ENCODE measurements at places on chromosomes 1 and 21.

- DNase-seq: no peak
Measured at GRCh38 chr1:217599154-217599553, 31.7 kb downstream of the GPATCH2 start.

DNA sequence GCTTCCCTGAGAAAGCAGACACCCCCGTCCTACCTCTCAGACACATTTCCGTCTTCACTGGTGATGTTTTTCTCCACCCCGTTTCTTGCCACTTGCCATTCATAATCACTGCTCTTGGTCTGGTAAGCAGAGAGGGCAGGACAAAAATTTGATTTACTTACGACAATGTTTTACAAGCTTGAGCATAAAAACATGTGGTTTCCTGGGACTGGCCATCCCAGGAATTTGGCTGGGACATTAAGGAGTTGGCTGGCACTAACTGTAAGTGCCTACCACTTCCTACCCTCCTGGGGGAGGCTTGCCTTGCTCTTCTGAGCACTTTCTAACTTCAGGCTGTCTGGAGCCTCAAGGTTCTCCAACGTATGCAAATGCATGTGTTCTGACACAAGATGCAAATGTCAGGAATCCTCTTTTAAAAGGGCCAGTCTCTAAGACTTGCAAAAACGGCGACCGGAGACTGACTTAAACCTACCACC, 24.2 kb downstream of the ZBTB18 start:
- DNase-seq: no peak

- DNase-seq: no peak
Measured at GRCh38 chr1:216183007-216183406, 240.2 kb downstream of the USH2A start.

GRCh38 chr1:51792864-51793263, 85.7 kb downstream of the NRDC start:
- no peak for DNase-seq

GRCh38 chr1:101221945-101222429, 14.8 kb upstream of the S1PR1 start:
- DNase-seq: no peak
